ENCODE measurements at places on chromosomes 2 and 18.
A peak's percentile ranks its signal among the peaks of the same experiment; 100 is the strongest.

- DNase-seq, result peak; percentile 18
Measured at GRCh38 chr18:45626330-45627203, 11.3 kb downstream of the SLC14A2 start.

- DNase-seq, result no peak
Measured at GRCh38 chr2:230907361-230908091, 17.5 kb downstream of the GPR55 start.

GRCh38 chr18:8212896-8213780, 396.1 kb upstream of the RAB12 start:
- DNase-seq, result no peak

DNA sequence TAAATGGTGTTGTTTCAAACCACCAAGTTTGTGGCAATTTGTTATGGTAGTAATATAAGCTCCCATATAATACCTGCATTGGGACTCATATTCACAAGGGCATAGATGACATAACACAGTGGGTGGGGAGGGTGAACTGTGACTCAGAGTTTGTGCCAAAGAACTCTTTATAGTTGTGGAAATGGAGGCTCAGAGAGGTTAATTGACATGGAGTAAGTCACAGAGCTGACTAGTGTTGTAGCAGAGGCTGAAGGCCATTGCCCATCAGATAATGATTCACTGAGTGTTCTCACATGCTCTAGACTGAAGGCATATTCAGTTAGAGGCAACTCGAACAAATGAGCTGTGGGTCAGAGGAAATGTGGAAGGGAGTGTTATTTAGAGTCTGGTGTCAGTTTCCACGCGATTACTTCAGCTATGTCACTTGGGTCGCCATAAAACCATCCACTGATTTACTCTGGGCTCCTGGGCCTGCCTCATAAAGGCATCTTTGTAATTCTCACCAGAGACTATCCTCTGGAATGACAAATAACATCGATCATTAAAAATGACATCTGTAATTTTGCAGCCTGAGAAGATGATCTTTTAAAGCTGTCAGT, 264.7 kb downstream of the CCDC85A start:
- DNase-seq, result no peak

GRCh38 chr18:79912994-79913831, 38.2 kb downstream of the SLC66A2 start:
- no peak for DNase-seq

GRCh38 chr2:216918088-216918680, 58.3 kb upstream of the TNP1 start:
- DNase-seq, result peak; percentile 65
